ENCODE measurements at places on chromosomes 5 and 9.

DNA sequence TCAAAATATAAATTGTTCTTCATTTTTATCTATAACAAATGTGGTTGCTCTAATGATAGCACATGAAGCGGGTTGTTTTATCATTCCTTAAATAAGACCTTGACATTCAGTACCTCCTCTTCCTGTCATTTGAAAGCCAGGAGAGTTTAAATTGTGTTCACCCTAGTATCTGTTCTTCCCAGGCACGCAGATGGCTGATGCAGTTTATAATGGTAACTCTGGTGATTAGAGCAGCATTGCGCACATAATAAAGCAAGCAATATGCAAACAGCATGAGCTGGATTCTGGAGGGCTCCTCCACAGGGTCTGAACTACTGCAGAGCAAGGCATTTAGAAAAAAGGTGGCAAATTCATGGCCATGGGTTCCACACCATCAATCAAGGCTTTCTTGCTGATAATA lies 307.8 kb downstream of the ENC1 start:
- no peak for DNase-seq

- DNase-seq = no peak
Observed at GRCh38 chr5:136731241-136731900, 366.0 kb upstream of the TRPC7 start.

DNA sequence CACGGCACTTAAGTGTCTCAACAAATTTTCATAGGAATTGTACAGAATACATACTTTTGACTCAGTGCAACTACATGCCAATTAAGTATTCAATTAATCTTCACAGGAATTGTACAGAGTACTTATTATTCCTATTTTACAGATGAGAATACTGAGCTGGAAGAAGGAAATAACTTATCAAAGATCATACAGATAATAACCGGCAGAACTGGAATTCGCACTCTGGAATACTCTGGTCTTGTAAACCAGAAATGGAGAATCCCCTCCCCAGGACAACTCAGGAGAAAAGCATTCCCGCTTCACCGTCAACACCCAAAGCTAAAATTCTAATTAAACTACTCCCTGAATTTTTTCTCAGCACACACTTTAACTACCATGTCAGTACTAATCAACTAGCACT lies 112.7 kb downstream of the HOMER1 start:
- no peak for DNase-seq

DNA sequence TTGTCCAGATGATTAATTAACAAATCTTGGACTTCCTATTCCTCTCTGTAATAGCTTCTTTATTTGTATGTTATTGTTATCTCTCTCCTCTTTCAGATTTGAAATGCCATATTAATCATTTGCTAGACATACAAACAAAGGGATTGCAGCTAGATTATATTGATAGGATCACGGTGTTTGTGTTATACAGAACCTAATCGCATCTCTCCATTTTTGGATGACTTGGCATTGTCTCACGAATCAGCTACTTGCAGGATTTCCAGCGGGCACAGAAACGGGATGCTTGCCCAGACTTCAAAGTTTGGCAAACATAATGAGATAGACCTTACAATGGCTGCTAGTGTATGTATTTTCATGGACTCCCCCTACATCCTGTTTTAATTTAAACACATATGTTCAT lies 368.1 kb downstream of the TLE4 start:
- DNase-seq = no peak

GRCh38 chr5:119410448-119411159 lies 41.7 kb upstream of the HSD17B4 start:
- no peak for DNase-seq

- DNase-seq = no peak
Observed at GRCh38 chr5:42756606-42757601, at the start of gene CCDC152. Gene CCDC152, plus strand, starts transcription at chr5:42756818. Its CDS starts 2,304 bp downstream, at chr5:42759122.

DNA sequence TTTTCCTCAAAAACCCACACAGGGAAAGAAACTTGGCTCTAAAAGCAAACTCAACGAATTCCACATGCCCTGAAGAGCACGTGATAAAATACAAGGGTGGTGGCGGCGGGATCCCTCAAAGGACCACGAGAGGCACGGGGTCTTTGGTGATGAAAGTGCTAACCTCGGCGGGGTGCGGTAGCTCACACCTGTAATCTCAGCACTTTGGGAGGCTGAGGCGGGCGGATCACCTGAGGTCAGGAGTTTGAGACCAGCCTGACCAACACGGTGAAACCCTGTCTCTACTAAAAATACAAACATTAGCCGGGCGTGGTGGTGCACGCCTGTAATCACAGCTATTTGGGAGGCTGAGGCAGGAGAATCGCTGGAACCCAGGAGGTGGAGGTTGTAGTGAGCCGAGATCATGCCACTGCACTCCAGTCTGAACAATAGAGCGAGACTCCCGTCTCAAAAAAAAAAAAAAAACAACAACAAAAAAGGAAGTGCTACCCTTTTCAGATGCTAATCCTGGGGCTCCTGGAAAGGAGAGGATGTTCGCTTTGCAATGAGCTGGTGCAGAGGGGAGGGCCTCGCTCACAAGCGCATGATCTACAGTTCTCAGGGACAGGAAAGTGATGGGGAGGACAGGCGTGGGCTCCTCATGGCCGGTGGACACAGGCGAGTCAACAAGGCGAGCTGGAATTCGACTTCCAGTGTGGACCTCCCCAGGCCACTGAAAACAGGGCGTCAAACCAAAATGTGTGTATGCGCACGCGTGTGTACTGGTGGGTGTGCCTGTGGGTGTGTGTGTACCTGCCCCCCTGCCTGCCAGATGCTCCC lies 54.1 kb downstream of the USP20 start:
- DNase-seq = no peak

DNA sequence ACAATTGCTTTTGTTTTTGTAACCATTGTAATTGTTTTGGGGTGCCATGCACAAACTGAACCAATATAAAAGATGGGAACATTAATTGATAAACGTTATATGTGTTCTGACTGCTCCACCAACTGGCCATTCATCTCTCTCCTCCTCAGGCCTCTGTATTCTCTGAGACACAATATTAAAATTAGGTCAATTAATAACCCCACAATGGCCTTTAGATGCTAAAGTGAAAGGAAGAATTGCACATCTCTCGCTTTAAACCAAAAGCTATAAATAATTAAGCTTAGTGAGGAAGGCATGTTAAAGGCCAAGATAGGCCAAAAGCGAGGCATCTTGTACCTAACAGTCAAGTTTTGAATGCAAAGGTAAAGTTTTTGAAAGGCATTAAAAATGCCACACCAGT lies 448.4 kb upstream of the ITGA1 start:
- DNase-seq = no peak

DNA sequence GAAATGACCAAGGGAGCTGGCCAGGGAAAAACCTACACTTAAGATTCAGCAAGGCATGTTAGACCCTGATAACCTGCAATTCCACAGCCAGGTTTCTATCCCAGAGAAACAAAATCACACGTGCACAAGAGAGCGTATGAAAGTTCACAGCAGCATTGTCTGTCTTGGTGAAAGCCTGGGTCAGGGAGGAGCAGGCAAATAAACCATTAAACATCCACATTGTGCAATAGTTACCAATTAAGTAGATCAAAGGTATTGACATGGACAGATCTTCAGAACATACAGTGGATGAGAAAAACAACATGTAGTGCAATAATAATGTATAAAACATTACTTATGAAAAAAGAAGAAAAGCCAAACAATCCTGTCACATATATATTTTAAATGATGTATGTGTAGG lies 15.9 kb upstream of the GPX3 start:
- no peak for DNase-seq

DNA sequence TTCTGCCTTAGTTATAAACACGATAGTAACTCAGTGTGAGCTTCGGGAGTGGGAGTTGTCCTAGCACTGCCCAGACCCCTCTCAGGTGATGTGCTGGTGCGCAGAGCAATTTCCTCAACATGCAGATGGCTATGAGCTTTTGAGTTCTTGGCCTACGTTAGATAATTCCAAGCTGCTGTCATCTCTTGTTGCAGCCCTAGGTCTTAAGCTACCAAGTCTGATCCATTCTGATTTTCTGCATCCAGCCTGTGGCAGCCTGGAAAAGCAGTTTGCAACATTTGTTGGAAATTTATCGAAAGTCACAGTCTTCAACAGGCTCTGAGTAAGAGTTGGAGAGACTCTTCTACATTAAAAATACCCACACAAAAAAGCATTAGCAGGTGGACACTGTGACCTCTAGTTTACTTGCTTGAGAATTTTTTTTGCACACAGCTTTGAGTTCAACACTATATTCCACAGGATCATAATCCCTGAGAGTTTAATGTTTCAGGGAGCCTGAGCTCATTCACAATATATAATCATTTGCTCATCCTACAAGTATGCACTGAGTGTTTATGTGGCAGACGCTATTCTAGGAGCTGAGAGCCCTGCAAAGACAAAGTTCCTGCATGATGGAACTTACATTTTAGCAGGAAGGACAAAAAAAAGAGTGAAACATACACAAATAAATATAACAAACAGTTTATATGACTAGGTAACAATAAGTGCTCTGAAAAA lies 91.6 kb downstream of the UBE2QL1 start:
- no peak for DNase-seq

DNA sequence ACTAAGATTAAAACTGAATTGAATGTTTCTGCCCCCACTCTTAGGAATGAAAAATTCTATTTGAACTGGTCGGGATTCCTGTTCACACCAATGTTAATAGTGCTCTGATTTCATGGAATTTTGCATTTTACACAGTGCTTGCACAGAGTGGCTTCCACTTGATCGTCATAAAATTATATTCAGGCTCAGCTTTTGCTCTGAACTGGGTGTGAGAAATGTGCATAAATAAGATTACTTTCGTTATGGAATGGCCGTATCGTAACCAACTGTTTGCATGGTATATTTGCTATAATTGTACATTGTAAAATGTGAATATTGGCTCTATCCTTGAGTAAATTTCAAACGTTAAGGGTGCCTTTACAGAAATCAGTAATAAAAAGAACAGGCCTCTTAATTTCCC lies 240.9 kb downstream of the RFK start:
- no peak for DNase-seq

DNA sequence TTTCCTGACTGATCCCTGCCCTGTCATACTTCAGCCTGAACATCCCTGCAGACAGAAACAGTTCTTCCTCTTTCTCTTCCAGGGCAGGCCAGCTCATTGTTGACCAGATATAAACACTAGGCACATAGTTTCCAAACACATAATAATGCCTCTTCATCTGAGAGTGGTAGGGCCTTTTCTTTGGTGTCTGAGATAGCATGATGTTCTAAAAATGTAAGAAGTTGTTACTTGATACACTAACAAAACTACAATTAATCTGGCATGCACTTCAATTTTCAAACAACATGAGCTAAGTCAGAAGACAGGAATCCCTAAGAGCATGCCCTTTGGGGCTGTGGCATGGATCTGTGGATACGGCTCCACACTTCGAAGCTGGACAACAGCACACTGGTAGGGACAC lies 246.6 kb downstream of the SPOCK1 start:
- DNase-seq = no peak

GRCh38 chr9:76756268-76756640 lies 8.0 kb upstream of the PCA3 start:
- DNase-seq = peak; percentile 7

DNA sequence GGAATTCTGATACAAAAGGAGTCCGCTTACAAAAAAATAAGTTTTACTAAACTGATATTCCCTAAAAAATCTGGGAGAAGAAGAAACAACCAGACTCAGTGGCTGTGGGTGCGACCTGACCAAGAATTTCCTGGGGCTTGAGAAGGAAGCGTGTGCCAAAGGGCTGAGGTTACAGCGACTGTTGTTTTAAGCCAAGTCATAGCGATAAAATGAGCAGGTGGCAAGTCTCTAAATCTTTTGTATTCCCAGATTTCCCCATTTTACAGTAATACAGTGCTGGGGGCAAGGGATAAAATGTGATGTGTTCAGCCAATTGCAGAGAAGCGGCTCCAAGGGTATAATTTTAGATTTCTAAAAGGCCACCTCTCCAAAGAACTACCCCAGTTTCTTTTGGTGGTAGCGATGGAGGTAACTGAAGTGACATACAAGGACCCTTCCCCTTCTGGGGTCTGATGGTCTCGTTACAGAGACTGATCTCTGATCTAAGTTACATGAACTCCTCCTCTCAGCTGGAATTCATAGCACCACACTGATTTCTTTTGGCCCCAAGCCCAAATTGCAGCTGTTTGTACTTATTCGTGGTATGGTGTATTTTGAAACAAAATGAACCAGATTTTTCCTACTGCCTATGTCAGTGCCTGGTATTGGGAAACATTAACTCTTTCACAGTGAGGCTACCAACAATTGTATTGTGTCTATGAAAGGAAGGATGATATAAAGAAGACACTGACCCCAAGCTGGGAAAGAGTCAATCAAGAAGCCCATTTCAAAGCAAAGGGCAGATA lies 41.6 kb downstream of the LPAR1 start:
- no peak for DNase-seq

DNA sequence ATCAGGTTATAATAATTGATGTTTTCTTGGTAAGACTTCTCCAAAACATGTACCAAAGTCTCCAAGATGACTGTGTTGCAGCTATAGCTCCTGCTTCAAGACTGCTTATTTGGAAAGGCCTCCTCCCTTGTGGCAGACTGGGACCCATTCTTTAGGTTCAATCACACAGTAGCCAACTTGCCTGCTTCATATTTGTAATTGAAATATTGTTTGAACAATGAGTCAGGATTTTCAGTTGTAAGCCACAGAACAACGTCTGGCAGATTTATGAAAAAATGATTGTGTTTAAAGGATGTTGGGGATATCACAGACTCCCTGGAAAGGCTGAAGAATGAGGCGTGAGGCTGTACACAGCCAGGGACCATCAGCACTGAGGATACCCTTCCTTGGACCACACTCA lies 458.9 kb downstream of the MED10 start:
- DNase-seq = no peak

DNA sequence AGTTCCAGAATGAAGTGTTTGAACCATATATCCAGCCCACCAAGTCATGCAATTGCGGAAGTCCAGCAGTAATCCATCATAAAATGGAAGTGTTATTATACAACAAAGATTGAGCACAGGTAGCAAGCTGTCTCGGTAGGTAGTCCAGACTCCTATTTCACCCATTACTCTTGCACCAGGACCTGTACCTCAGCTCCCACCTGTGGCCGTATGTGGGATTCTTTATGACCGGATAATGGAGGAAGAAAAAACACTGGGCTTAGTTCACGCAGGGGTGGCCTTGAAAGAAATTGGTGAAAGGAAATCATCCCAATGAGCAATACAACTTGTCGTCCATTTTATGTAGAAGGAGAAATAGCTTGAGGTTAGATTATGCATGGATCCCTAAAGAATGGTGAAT lies 216.3 kb downstream of the ESM1 start:
- DNase-seq = no peak

GRCh38 chr5:78549043-78549442 lies 99.5 kb downstream of the LHFPL2 start:
- no peak for DNase-seq

DNA sequence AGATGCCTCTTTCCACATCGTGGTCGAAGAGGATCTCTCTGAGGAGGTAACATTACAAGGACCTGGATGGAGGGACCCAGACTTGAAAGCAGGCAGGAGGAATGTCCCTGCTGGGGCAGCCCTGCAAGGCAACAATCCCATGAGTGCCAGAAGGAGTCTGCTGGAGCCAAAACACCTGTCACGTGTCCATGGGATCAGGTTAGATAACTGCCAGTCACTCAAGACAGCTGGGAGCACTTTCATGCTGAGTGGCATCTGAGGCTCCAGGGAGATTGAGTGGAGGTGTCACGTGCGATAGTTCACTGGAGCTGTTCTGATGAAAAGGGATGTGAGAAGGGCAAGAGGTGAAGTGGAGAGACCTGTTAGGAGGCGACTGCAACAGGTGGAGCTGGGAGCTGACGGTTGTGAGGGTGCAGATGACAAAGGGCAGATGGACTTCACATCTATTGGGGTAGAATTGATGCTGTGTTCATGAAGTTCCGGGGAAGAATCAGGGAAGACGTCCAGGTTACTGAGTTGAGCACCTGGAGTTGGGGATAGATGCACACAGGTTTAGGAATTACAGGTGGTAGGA lies 68.4 kb downstream of the ICE1 start:
- no peak for DNase-seq

GRCh38 chr9:84136119-84136868 lies 155.7 kb downstream of the RMI1 start:
- DNase-seq = no peak
